ENCODE measurements at places on chromosomes 2 and 18. TPM values are rescaled to one million over a fixed set of nuclear protein-coding genes. Genes with fewer than 3 reads are reported as not detected.

MRPL53 gene
- polyA plus RNA-seq = 37.7 TPM

- DNase-seq = no peak
Measured at GRCh38 chr18:40523287-40523686, 1431.7 kb upstream of the PIK3C3 start.

- DNase-seq = no peak
Measured at GRCh38 chr2:14978845-14979244, 346.3 kb downstream of the LRATD1 start.

ANO7 gene
- 2.7 TPM for polyA plus RNA-seq

All from right lung (tissue), 10 donors.